Hindlimb muscle (tissue), 1 donor: ENCODE measurements at places on chromosomes 6 and 20. TPM values are rescaled to one million over a fixed set of nuclear protein-coding genes. Genes with fewer than 3 reads are reported as not detected.

DNA sequence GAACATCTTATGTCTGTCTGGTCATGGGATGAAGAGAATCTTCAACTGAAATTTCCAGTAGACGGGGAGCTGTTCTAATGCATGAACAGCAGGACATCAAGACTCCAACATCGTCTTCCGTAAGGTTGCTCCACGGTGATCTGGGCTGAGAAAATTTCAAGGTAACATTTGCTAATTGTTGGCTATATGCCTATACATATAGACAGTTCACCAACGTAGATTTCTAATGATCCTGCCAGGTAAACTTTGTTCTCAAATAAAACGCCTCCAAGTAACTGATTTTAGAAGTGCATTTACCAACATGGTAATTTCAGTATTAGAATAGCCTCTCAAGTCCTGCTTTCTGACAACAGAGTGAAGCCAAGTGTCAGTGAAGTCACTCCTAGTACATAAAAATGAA lies 11.3 kb upstream of the PXDC1 start:
- no peak for DNase-seq

GRCh38 chr6:17098538-17098937 lies 3.3 kb upstream of the STMND1 start:
- DNase-seq: no peak

- DNase-seq: peak; percentile 26
These were observed 880 bp downstream of the ADNP start for GRCh38 chr20:50930139-50930975.

DNA sequence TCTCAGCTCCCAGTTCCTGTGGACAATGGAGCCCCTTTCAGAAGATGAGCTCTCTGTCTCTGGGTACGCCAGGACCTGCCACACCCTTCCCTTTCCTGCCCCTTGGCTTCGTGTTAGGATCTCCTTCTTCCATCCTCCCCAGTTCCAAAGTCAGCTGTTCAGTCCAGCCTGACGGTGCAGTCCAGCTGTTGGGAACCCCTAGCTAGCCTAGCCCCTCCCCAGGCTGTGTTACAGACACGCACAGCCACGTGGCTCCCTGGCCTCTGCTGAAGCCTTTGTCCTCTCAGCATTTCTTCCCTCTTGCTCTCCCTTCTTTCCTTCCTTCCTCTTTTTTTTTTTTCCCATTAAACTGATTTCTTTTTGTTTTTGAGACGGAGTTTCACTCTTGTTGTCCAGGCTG lies 12.4 kb upstream of the TFAP2C start:
- DNase-seq: no peak

DNA sequence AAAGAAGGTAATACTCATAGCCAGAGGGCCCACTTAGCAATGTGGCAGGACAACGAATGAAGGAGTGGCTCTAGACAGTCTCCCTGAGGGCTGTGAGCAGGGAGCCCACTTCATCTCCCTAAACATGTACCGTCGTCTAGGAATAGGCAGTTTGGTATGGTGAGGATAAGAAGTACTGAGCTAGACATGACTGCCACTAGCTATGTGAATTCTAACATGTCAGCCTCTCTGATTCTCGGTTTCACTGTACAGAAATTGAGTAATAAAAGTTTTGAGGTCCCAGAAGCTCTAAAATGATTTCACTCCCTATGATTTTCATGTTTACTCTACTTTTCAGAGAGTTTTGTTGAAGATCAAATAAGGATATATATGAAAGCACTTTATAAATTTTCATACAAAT lies 107.1 kb downstream of the AHI1 start:
- DNase-seq: no peak

DNA sequence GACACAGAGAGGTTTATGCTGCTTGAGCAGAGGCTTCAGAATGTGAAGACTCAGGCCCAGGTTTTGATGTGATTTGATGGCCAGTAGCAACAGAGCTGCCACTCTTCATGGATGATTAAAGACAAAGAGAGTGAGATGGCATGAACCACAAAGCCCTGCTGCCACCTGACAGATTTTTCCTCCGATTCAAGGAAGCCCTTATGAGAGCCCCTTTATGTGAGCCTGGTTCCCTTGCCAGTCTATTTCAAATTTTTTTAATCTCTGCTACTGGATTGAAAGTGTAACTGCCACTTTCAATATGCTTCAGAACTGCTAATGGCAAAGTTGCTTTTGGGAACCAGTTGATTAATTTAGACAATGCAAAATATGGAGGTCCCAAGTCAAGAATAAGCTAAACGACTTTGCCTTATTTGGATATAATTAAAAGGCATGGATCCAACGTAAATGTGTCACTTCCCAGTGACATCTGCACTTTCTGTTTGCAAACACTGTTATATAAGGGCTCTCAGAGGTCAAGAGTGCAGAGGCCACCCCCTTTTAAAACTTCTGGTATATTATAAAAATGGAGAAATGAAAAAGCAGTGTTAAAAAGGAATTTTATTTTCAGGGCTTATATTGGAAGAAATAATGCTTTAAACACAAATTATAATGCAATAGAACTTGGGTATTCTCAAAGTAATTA lies 238.9 kb upstream of the FLRT3 start:
- no peak for DNase-seq

DNA sequence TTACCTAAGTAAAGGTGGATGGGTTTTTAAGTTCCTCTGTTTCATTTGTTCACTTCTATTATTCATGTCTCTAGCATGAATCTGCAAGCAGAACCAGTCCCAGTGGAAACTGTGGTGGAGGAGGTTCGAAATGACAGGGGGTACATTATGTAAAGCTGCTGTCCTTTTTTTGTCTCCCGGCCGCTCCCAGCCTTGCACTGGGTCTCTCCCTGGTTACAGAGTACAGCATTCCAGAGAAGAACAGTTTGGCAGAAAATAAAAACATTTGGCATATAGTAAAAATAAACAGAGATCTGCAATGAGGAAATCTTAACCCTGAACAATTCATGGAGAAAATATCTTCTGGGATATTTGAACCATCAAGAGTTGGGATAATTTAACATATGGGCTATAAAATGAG lies 34.6 kb upstream of the TAGAP start:
- no peak for DNase-seq

GRCh38 chr6:135088818-135089809 lies 34.5 kb upstream of the HBS1L start:
- DNase-seq: no peak

DNA sequence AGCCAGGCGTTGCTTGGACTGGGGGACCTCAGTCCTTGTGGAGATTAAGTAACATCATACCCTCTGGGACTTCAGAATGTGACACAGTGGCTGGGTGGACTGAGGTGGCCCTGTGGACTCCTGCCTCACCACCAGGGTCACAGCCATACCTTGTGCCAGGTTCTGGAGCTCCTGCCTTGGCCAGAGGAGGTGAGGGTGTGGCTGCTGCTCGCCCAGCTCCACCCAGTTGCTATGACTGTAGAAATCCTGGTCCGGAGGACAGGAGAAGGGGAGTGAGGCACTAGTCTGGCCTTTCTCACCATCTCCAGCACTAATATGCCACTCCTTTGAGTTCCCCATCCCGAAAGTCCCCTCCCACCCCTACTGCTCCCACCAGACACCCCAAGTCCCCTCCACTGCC lies 1.9 kb downstream of the VWA7 start:
- no peak for DNase-seq

DNA sequence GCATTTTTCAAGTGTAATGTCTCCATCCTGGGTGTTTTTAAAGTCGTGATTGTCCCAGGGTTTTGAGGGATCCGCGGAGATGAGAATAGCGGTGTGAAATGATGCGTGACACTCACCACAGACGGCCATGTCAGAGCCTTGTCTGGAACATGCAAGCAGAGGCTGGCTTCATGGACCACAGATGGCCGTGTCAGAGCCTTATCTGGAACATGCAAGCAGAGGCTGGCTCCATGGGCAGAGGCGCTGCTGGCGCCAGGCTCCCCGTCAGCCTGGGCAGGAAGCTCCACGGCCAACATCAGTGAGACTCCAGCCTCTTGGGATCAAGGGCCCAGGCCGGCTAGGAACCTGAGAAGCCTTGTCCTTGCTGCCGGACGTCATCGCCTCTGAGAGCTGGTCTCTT lies 7.7 kb upstream of the MRGBP start:
- no peak for DNase-seq

DNA sequence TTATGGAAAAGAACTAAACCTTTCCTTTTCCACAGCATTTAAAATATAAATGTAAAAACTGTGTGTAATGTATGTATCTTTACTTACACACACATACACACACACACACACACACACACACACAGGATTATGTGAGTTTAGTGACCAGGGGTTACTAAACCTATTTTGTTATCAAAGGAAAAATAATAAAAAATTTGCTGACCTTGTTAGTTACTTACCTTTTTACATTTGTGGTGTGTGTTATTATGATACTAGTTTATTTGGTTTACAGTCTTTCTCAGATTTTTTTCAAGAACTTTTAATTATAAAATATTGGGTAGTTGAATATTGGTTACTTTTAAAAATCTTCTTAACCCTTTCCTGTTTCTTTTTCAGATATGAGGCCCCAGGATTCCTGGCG lies 15.7 kb downstream of the NKX2-4 start:
- no peak for DNase-seq

- no peak for DNase-seq
These were observed 133.5 kb upstream of the TMEM170B start for GRCh38 chr6:11404081-11404480.

DNA sequence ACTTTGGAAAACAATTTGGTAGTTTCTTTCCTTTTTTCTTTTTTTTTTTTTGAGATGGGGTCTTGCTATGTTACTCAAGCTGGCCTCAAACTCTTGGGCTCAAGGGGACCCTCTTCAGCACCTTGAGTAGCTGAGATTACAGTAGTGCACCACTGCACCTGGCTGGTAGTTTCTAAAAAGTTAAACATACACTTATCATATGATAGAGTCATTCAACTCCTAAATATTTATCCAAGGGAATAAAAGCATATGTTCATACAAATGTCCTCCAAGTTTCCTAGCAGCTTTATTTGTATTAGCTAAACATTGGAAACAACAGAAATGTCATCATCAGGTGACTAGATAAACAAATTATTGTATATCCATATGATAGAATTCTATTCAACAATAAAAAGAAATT lies 213.9 kb downstream of the LRFN2 start:
- no peak for DNase-seq

ABHD16B gene
- not detected for polyA plus RNA-seq

CCN5 gene
- 0.15 TPM for polyA plus RNA-seq

OR12D3 gene
- not detected for polyA plus RNA-seq

HMGCLL1 gene
- 7.3 TPM for polyA plus RNA-seq

SYTL3 gene
- 10.5 TPM for polyA plus RNA-seq

PCK1 gene
- polyA plus RNA-seq: 3.2 TPM

COL9A1 gene
- polyA plus RNA-seq: 4.1 TPM

PAX1 gene
- 0.97 TPM for polyA plus RNA-seq

GPSM3 gene
- polyA plus RNA-seq: 9.9 TPM

KPNA5 gene
- polyA plus RNA-seq: 12.2 TPM

OPRM1 gene
- polyA plus RNA-seq: not detected

ME1 gene
- polyA plus RNA-seq: 1.2 TPM

GSTA3 gene
- not detected for polyA plus RNA-seq
